ENCODE measurements at places on chromosomes 7 and 10.

DNA sequence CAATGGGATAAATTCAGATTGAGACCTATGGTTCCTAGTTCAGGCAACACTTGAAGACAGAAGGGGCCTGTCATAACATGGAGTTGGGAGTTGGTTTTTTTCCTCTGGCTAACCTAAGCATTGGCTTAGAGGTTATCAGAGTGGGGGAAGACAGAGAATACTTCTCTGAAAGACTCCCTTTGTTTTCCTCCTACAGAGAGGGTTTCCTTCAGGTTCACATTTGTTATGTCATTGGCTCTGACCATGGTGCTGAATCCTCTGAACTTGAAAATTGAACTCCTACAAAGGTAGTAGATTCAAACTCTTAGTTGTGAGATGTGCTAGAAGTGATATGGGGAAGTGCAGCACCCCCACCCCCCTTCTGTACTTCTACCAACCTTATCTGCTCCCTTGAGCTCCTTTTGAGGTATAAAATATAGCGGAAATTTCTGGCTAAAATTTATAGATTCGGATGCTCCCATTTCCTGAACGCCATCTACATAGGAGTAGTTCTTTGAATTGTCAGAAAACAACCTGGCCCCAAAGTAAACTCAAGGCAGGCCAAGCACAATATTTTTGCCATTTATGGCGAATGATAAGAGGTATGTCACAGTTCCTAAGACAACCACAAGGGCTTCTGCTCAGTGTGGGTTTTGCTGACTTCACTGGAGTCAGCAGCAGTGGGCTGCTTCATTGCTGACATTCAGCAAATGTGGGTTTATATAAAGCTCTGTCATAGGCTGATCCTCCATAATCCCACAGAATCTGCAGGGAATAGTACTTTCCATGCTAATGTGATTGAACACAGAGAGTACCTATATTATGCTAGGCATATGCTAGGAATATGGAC, 131.6 kb upstream of the KLF14 start:
- no peak for DNase-seq

DNA sequence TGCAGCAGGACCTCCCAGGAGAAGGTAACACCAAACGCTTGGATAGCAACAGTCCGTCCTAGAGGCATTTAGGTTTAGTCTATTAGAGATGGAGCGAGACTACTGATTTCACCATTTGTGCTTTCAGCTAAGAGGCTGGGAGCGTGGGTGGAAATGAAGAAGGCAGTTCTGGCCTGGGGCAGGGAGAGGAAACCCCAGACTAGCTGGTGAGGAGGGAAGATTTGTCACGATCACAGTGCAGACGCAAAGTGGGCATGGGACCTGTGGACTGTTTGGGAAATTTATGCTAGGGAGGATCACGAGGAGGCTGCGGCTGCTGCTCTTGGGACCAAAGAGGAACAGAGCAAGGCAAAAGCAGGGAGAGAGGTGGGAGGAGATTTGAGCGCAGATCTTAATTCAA, 130.4 kb upstream of the AOAH start:
- no peak for DNase-seq

- no peak for DNase-seq
These were observed 77.6 kb upstream of the LRRC4 start for GRCh38 chr7:128108641-128109423.

DNA sequence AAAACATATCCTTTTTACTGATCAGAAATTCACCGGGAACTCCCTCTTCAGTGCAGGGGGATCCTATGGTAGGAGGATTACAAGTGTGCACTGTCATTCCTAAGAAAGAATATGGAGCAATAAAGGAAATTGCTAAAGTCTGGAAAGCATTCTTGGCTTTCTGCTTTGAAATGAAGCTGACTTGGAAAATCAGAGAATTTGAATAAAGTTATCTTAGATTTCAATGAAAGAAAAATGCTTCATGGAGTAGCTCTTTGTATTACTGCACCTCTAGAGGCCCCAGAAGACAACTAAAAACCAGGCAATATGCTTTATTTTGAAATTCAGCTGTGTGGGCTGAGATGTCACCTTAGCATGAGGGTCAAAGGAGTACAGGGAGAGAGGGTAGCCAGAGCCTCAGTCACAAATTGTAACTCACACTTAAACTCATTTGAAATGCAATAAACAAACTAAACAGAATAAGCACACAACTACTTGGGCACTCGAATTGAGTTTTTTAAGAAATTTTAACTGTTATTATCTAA, 102.5 kb downstream of the IMMP2L start:
- DNase-seq, result no peak

GRCh38 chr7:141407893-141408292, 143.3 kb upstream of the AGK start:
- no peak for DNase-seq

GRCh38 chr7:42925630-42926029, 6.3 kb downstream of the PSMA2 start:
- no peak for DNase-seq

- no peak for DNase-seq
These were observed 19.5 kb downstream of the GLI3 start for GRCh38 chr7:42217548-42217947.

- no peak for DNase-seq
These were observed 651 bp upstream of the ARPC1A start for GRCh38 chr7:99325001-99325493.

- peak; percentile 3 for DNase-seq
These were observed 837.7 kb upstream of the AUTS2 start for GRCh38 chr7:68760556-68760955.
